ENCODE measurements at places on chromosomes 7 and 10.

DNA sequence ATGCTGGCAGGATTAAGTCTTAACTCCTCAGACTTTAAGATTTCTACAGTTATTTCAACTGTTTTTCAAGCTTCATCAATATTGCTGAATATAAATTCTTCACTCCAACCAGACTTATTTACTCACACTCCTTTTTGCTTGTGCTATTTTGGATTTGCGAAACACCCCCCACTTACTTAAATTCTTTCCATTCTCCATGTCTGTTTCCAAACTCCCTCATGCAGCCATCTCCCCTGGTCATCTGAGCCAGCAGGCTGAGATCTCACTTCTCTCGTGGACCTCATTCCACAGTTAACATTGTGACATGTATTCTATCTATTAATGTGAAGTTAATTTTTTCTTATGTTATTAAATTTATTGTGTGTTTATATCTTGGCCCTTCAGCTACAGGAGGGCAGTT lies 188.9 kb upstream of the HDAC9 start:
- no peak for DNase-seq

DNA sequence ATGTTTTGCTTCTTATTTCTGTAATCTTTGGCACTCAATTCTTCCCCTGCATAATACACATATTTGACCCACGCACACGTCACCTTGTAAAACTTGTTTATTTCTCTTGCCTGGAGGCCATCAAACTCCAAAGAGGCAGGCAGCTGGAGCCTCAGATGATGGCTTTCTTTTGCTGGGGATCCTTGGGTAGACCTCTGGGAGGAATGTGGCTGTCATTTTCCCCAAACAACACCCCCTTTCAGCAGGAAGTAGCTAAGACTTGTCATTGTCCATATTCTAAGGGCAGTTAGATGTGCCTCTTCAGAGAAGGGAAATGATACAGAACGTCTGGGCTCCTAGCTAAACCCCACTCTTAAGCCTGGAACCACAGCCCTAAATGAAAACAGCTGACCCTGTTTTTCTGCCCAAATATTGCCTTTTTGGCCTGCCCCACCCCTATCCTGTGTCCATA lies 111.3 kb downstream of the ITGB8 start:
- no peak for DNase-seq

- no peak for DNase-seq
Measured at GRCh38 chr7:134940729-134941128, 45.6 kb upstream of the AGBL3 start.

- DNase-seq: no peak
Measured at GRCh38 chr7:151632750-151633515, 113.2 kb upstream of the RHEB start.

DNA sequence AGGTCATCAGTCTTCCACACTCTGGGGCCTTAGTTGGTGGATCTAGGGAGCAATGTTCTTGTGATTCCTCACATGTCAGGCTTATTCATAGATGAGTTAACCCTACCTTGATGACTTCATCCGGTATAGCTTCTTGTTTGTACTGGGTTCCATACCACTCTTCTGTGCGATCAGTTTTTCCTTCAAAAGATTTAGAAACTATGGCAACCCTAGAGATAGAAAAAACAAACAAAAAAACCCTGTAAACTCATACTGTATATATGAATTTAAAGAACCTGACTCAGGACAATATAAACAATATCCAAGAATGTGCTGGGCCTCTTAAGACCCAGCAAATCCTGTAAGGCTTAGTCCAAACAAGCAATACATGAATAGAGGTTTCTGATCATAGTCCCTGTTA lies 83.5 kb downstream of the IDE start:
- no peak for DNase-seq

DNA sequence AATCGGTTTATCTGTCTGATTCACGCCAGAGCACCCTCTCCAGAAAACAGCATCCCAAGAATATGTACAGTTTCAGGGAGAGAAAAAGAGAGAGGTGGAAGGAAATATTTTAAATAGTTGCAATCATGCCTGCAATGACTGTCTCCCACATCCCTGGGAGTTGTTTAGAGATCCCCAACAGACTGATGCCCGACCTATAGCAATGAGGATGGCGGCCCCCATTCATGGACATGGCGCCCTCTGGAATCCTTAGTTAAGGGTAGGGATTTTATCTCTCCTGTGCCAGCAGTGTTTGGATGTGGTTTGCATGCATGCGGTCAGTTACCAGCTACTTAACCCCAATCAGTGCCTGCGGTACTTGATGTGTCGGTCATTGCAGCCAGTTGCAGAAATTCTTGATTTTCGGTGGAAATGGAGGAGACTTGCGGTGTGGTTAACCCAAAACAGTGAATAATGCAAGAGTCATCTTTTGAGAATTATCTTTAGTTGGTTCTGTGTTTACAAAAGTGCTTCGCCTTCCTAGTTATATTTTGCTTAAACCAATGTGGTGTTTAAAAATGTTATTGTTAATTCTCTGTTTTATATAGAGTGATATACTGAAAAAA lies 186.0 kb upstream of the TCF7L2 start:
- no peak for DNase-seq

GRCh38 chr10:85679061-85679460 lies 687.5 kb downstream of the GRID1 start:
- DNase-seq: no peak

DNA sequence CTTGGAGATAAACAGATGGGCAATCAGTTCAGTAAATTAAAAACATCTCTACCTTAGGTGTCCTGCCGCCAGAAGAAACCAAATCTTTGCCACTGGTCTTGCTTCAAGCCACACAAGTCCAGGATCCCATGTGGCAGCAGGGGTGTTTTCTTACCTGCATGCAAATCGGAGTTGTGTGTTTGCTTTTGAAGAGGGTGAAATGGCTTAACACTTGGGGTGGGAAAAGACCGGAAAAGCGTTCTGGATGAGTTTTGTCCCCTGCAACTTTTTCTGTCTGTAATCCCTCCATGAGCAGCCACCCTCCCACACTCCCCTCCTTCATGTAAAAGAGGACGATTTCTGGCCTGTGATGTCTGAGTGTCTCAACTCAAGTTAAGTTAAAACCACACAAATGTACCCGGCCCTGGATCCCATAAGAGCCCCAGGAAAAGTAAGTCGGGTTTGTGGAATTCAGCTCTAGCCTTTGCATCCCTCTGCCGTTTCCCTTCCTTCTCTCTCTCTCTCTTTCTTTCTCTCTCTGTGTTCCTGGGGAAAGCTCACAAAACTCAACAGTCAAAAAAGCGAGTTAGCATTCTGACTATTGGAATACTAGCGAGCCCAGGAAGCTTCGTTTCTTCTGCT lies 178.5 kb downstream of the TCF7L2 start:
- no peak for DNase-seq

- DNase-seq: no peak
Measured at GRCh38 chr10:103429647-103430046, 22.5 kb downstream of the CALHM2 start.

DNA sequence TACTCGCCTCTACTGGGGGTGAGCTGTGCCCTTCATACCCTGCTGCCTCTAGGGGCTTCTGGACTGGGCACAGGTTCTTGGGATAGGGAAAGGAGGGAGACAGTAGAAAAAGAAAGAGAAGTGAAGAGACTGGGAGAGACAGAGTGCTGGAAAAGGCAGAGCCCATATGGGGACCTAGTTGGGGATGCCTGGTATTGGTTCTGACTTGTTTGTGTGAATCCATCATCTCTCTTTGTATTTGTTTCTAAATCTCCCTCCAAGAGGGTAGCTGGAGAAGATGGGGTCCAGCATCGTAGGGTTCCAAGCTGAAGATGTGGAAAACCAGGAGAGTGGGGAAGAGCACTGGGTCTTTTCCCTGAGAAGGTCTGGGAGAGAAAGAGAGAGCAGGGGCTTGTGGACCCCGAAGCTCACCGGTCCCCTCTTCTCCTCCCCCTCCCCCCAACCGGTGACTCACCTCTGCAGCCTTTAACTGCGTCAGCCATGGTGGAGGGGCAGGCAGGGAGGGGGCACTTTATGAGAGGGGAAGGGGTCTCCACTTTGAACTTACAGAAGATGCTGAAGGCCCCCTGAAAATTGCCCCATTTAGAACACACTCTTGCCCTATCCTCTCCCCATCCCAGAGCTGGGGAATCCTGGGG lies 3.2 kb upstream of the VGF start:
- DNase-seq: no peak

- no peak for DNase-seq
Measured at GRCh38 chr10:14660831-14661230, 113.9 kb downstream of the FAM107B start.

GRCh38 chr10:122282253-122282671 lies 11.2 kb downstream of the BTBD16 start:
- DNase-seq: no peak

GRCh38 chr7:142793156-142793555 lies 22.4 kb downstream of the PRSS2 start:
- no peak for DNase-seq

- no peak for DNase-seq
Measured at GRCh38 chr10:36538953-36539586, 586.3 kb upstream of the ANKRD30A start.

DNA sequence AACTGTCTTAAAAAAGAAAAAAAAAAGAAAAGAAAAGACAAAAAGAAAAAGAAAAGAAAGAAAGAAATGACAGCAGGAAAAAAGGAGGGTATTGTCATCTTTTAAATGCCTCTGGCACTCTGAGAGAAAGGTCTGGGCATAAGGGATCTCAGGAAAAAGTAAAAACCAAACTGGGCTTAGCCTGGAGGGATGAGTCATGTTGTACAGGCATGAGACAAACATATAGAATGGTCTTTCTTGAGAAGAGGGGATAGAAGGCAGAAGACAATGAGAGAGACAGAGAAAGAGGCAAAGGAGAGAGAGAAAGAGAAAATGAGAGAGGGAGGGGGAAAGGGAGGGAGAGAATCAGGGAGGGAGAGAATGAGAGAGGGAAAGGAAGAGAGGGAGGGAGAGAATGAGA lies 32.3 kb upstream of the KCNMA1 start:
- no peak for DNase-seq

- DNase-seq: no peak
Measured at GRCh38 chr10:85175635-85176034, 847.2 kb downstream of the CCSER2 start.

- DNase-seq: no peak
Measured at GRCh38 chr7:119969054-119969453, 303.9 kb upstream of the KCND2 start.

GRCh38 chr7:157597562-157597961 lies 260.8 kb downstream of the DNAJB6 start:
- no peak for DNase-seq

- DNase-seq: no peak
Measured at GRCh38 chr10:93958834-93959233, 34.9 kb upstream of the PLCE1 start.

GRCh38 chr7:158541346-158542010 lies 46.1 kb downstream of the PTPRN2 start:
- DNase-seq: no peak

GRCh38 chr7:116888895-116889294 lies 26.5 kb downstream of the CAPZA2 start:
- no peak for DNase-seq

GRCh38 chr7:120856621-120857352 lies 1.2 kb downstream of the TSPAN12 start:
- DNase-seq: no peak

DNA sequence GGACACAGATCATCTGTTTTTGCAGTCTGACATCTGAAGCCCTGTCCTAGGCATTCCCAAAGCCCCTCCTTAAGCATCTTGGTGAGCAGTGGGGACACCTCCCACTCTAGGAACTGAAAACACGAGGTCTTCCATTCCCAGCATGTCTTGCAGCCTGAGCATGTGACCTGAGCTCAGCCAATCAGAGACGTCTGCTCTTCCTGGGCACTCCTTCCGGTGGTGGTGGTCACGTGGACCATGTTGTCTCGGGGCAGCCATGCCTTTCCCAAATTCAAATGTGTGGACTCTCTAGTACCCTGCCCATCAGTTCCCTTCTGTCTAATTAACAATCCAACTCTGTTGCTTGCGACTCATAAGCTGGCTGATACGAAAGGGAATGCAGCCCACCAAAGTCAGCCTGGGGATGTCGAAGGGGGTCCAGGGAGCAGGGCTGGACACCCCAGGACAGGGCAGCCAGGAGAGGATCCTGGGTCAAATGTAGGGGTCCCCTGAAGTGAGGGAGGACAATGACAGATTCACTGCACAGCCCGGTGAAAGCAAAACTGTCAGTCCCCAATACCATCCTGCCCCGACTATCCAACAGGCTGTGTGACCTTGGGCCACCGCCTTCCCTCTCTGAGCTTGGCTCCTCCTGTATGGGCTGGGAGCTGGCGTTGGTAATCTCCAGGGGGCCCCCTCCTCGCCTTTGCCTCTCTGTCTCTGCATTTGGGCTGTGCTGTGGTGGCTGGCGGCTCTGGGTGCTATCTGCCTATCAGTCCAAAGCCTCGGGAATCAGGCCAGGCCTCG lies 57.4 kb upstream of the BAIAP2L1 start:
- DNase-seq: no peak

DNA sequence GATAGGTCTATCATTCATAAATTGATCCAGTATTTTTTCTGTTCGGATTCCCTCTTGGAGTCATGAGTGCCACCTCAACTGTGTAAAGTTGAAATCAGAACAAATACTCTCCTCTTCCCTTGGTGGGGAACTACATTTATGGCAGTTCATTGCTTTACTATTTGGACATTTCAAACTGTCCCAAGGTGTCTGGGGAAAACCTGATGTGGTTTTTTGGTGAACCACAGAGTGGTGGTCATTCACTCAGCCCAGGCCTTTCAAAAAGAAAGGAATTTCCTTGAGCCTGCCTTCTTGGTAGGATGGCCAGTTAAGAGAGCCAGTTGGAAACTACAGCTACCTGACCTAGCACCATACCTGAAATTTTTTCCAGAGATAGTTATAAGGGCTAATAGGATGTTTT lies 59.0 kb downstream of the ABCB1 start:
- no peak for DNase-seq

DNA sequence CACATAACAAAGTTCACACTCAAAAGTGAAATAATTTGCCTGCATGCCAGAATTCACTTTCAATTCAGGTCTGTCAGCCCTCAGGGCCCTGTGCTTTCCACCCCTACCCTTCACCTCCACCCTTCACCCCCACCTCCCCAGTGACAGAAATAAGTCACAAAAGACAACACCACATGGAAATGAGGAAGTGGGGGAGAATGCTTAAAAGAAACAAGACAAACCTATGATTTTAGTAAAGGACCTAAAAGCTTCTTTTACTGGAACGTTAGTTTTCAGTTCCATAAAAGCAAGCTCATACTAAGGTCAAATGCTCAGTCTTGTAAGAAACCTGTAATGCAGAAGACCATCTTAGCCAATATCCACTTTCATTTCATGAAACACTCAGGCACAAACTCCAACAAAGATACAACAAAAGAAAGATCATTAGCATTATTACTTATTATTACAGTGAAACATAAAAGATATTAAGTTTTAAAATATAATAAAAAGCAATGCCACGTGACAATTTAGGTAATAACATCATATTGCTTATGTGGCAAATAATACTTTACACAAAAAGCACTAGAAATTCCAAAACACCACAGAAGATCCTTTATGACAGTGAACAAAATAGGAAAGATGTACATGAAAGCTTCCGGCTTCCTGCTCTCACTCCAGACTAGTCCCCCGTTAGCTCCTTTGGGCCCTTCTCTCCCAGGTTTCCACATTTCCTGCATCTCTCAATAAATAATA lies 112.1 kb downstream of the LMBR1 start:
- DNase-seq: no peak
